ENCODE measurements at places on chromosomes 12 and 14.

DNA sequence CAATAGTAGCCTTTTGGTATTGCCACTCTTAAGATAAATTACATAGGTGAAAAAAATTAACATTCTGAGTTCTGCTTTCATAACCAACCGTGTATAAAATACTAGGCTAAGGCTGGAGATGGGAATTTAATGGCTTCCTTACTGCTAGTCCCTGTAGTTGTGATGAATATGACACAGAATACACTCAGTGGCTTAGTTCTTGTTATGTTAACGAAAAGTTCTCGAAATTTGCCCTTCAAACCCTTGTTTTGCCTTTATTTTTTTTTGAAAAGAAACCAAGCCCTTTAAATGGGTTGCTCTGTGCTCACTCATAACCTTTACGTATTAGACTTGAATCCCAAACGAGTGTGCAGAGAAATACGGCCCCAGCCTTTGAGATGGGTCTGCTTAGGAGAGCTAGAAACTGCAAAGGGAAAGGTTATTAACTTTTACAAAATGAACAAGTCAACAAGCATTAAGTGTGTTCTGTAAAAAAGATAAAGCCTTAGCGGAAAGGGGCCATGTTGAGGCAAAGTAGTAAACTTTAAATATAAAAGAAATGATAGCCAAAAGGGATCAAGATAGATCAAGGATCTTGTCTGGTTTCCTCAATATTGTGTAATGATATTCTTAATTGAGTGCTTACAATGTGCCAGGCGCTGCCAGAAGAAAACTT lies 1.7 kb downstream of the NUDT4 start:
- DNase-seq, result no peak

- no peak for DNase-seq
Observed at GRCh38 chr12:110756611-110757010, 13.9 kb upstream of the PPP1CC start.

DNA sequence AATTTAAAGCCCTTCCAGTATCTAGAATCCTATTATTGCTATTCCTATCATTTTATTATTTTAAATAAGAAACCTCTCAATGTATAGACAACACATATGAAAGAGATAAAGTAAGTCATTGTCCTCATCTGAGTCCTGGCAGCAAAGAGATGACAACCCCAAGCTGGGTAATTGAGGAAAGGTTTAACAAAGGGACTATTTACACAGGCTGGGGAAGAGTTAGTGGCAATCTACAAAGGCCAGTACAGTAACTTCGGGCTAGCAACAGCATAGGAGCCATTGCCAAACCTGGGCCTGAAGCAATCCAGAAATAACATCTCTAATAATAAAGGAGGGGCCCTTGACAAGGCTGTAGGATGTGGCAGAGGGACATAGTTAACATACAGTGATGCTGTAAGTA lies 11.2 kb downstream of the PDE6H start:
- no peak for DNase-seq

DNA sequence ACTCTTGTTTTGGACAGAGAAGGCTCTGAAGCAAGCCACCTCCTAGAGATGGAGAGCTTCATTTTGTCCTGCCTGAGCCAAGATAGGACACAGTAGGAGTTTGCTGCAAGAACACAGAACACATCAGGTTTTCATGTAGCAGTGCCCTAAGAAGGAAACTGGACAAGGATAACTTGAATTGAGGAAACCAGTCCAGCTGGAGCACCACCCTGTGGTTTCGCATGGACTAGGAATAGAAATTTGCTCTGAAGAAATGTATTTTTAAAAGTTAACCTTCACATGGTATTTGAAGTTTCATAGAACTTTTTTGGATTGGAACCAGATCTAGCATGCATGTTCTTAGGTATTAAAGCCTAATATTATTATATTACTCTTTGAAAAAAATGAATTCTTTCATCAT lies 68.8 kb downstream of the RERG start:
- DNase-seq, result no peak

DNA sequence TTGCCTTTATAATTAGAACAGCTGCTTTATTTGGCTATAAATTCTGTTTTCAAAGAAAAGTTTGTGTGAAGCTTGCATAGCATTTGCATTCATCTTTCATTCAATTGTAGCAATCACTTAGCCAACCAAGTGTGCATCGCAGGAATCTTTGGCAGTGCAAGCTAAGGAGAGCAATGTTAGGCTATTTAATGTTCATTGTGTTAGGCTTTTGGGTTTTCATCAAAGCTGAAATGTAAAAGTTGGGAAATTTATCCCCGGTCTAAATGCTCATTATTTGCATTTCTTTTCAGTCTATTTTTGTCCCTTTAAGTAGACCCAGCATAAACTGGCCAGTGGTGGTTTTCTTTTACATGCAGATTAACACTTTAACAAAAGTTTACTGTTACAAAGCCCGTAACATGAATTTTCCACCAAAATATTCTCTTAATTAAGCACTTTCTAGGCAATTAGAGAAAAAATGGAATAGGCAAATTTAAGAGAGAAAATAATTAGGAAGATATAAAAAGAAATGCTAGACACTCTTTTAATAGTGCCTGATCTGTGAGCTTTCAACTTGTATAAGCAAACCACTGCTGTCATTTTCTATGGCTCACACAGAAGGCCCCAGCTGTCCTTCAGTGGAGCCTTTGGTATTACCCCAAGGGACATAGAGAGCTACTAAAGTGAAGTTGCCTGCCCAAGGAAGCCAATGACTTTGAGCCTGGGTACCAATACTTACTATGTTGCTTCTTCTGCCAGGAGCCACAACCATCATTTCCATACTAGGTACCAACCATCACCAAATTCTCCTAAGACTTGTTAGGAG lies 898.9 kb upstream of the SEL1L start:
- no peak for DNase-seq

DNA sequence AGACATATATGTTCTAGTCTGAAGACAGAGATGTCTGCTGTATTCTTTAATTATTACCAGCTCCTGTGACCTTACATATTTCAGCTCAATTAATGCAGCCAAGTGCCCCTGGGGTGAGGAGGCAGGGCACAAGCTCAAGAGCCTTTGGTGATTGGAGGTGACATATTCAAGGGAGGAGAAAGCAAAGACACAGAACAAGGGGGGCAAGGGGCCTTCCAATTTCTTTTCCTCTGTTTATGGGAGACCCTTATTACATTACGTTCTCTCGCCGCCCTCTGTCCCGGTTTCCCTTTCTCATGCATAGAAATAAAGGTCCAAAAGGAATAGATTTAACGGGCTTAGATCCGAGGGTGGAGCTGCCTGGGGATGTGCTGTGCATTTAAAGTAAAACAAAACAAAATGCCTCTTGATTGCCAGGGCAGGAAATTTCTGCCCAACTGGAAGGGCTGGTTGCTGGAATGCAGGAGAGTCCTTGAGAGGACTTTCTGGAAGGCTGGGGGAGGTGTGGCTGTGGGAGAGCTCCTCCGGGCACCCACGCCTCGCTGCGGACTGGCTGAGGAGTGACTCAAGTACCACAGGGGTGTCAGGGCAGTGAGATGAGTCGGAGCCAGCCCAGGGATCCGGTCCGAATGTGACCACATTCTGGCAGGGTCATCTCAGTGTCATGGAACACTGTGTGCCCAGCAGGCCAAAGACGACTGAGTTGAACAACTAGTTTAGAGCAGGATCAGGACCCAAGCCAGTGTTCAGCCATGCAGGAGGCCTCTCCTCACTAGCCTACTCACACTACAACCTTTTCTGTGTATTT lies 32.1 kb upstream of the GSG1 start:
- no peak for DNase-seq

DNA sequence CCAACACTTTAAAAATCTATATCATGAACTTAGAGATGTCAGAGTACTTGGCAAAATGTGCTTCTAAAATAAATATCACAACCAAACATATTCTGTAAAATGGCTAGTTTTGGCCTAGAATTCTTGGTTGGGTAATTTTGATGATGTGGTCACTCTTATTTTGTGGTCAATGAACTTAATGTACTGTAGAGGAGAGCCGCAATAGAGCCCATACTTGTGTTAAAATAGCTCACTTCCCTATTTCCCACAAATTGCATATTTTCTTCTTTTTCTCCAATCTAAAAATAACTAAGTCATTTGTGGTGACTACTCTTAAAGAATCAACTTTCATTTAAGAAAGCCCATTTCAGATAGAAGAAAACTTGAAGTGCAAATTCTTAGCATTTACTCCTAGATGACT lies 619.4 kb downstream of the CCER1 start:
- DNase-seq, result no peak

DNA sequence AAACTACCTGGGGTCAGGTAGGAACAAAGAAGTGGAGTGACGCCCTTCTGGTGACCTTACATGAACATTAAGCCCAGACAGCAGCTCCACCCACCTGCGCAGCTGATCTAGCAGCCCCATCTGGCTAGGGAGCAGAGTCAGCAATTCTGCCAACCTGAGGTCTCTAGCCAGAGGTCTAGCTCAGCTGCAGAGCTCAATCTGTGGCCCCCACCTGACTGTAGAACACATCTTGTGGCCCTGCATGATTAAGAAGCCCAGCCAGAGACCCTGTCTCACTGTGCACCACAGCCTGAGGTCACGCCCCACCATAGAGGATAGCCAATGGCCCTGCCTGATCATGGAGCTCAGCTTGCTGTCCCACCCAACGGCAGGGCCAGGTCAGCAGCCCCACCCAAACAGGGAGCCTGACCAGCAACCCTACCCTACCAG lies 50.6 kb upstream of the HIGD1C start:
- DNase-seq, result no peak

DNA sequence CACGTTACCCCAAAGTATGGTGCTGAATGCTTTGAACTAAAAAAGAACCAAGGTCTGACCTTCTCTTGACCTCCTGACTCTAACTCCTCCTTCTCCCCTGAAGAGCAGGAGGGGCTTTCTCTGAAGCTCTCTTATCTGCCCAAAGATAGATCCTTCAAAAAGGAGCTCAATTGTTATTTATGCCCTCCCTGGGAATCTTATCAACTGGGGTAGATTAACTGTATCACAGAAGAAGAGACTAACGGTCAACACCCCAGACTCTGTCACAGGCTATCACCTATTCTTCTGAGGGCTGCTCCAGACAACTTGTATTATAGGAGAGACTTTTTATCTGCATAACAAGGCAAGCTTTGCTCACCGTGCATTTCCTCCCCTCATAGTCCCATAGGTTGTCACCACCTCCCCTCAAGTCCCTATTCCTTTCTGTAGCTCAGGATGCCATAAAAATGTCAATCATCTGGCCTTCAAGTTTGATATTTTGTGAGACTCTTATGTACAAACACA lies 86.6 kb downstream of the PAPLN start:
- no peak for DNase-seq

GRCh38 chr12:53757101-53757770 lies 5.5 kb upstream of the CISTR start:
- peak; percentile 99 for DNase-seq

DNA sequence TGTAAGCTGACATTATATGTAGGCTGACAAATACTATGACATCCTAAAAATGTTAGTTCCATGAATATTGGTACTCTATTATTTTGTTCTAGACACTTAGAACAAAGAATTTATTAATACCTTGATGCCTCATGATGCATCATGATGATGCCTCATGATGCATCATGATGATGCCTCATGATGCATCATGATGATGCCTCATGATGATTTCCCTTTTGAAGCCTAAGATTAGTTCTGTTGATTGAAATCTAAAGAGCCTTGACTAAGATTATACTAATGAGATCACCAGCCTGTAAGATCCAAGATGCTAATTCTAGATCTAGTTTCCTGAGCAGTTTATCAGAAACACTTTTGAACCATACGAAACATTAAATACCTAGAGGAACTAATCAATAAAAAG lies 4.6 kb upstream of the CEP128 start:
- DNase-seq, result no peak

DNA sequence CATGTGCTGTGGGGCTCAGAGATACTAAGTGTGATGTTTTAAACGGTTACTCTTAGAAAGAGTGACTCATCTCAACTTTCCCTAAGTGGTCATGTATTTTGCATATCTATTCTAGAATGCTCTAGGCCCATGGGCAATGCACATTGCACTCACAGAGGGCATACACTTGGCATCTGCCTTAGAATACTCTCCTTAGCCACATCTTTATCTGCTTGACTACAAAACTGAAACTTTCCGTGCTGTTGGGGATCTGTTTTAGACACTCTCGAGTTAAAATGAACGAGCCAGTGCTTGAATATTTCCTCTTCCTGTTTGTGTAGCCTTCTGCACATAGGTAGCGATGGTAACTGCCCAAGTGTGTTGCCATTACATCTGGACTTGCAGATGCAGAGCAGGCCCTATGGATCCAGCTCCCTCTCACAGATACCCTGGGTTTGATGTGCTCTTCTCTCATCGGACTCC lies 180.5 kb downstream of the CAND1 start:
- DNase-seq, result no peak

- DNase-seq, result no peak
Observed at GRCh38 chr12:90683871-90684270, 271.1 kb downstream of the CCER1 start.

- no peak for DNase-seq
Observed at GRCh38 chr12:110581931-110582275, 1.2 kb downstream of the PPTC7 start.

DNA sequence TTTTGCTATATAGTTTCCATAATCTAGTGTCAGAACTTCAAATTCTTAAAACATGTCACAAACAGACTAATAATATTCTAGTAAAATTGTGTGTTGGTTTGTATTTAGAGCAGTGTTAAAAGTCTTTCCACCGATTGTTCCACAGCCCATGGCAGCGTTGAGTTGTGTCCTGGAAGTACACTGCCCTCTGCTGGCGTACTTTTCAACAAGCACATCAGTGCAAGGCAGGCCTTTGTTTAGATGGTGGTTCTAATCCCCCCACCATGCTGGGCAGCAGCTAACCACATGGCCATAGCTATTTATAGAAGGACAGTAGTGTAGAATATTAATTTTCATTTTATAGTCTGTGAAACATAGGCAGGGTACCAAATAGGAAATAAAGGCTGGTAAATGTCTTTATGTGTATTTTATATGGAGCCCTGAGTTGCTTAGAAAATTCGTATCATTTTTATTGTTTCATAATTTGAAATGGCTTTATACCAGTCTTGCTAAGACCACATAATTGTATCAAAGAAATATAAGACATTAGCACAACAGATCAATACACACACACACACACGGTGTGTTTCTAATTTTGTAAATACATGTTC lies 235.4 kb downstream of the SEC23A start:
- DNase-seq, result peak; percentile 82

- no peak for DNase-seq
Observed at GRCh38 chr12:128518644-128519043, 251.7 kb downstream of the TMEM132C start.

- DNase-seq, result no peak
Observed at GRCh38 chr12:11561411-11561810, 88.1 kb upstream of the ETV6 start.

- no peak for DNase-seq
Observed at GRCh38 chr12:51972849-51973273, 21.4 kb downstream of the ACVR1B start.

DNA sequence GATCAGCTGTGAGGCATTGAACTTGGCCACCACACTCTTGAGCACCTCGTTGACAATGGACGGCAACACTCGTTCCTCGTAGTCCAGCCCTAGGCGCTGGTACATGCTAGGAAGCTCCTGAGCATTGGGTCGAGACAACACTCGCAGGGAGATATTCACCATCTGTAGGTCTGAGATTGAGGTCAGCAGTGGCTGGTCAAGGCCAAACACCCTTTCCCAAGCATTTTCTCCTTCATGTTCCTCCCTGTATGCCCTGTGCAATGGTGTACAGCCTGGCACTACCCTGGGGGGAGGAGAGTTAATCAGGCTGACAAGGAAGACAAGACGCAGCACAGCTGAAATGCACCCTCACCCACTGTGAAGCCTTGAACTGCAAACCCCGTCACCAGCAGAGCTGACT lies 2.0 kb downstream of the PHB2 start:
- no peak for DNase-seq
